ENCODE measurements at places on chromosomes 6 and 20.

GRCh38 chr6:89475634-89476033 is 42.7 kb downstream of the ANKRD6 start:
- no peak for DNase-seq

GRCh38 chr20:21053002-21053762 is 53.0 kb downstream of the LINC00237 start:
- DNase-seq, result no peak

GRCh38 chr20:63657260-63657936 is 714 bp upstream of the RTEL1 start:
- DNase-seq, result no peak

- no peak for DNase-seq
Measured at GRCh38 chr20:30286157-30286556, 971.3 kb upstream of the DEFB115 start.

GRCh38 chr20:33377366-33377765 is 24.0 kb downstream of the CDK5RAP1 start:
- no peak for DNase-seq

DNA sequence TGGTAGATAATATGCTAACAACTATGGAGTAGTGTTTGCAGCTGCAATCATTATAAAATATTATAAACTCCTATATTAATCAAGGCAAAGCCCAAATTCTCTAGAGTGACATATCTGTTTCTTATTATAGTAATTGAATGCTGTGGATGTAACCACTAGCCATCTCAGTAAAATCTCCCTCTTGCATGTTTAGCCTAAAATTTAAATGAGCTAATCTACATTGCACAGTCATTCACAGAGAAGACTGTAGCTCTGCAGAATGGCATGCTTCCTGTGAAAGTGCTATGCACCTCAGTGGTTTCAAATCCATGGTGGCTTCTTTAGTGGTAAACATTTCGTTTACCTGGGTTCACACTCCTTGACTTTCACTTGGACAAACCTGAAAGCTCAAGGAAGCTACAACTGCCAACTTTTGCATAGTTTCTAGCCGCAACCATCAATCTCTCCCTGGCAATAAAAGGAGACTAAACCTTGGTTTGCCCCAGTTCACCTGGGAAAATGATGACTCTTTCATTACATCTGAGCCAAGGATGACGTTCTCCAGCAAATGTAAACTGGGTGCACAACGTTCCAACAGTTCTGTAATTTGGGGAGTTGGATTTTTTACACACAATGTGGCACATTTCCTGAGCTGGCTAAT is 47.2 kb downstream of the FILIP1 start:
- DNase-seq, result no peak

DNA sequence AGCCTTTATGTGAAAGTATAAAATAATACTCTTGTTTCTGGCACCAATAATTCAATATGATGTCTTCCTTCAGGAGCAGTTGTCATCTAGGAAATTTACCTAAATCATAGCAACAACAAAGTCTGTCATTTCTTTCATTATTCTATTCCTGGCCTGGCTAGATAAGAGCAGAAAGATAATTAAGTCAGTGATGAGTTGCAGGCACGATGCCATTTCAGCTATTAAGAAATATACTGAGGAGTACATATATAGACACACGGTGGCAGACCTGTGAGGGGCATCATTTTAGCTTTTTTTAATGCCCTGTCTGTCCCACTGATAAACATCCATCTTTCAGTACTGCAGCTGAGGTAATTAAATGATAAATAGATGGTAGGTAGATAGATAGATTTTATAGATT is 756.1 kb upstream of the EPHA7 start:
- no peak for DNase-seq

DNA sequence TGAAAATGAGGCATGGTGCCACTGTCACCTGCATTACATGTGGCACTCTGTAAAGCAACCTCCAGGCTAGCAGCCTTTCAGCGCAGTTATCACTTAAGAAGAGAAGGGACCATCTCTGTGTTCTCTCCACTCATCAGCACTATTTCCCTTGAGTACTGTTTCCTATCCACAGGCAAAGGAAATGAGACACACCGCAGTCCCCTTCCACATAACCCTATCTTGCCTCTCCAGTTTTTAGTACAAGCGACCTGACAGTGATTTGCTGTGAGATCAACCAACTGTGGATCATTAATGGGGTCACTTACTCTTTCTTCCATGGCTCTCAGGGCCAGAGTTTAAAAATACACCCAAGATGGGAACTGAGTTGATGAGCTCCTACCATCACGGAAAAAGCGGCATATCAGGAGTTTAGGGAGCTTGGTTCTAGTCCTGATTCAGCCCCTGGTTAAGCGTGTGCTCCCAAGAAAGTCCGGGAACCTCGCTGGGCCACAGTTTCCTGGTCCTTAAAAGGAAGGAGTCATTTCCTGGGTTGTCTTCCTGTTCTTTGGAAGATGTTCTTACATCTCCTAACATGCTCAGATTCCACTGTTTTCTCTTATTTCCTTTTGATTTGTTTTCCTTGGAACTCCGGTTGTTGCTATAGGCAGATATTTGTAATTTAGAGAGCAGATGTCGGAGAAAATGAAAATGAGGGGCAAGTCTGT is 27.3 kb downstream of the PRDM1 start:
- no peak for DNase-seq

- no peak for DNase-seq
Measured at GRCh38 chr6:150466196-150466595, 97.4 kb downstream of the IYD start.

GRCh38 chr6:81331526-81331925 is 421.0 kb downstream of the TENT5A start:
- DNase-seq, result no peak

GRCh38 chr6:100906325-100906724 is 25.2 kb upstream of the ASCC3 start:
- no peak for DNase-seq

GRCh38 chr20:38599410-38599882 is 2.2 kb upstream of the ARHGAP40 start:
- no peak for DNase-seq

- no peak for DNase-seq
Measured at GRCh38 chr6:151796842-151797530, 10.5 kb upstream of the ESR1 start.

DNA sequence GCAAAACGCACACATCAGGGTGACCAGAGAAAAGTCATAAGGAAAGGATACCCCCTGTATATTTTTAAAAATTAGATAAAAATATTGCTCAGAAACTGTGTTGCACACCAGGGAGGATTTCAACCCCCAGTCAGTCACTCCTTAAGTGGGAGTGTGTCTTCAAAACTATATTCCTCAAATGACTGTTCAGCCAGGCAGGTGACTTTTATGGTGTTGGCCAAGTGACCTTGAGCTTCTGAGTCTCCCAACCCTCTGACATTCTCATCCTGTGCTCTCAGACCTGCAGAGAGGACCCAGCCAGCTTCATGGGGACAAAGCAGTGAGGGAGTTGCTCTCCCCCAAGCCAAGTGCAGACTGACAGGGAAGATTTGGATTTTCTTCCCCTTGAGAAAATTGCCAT is 311.9 kb upstream of the JARID2 start:
- no peak for DNase-seq

DNA sequence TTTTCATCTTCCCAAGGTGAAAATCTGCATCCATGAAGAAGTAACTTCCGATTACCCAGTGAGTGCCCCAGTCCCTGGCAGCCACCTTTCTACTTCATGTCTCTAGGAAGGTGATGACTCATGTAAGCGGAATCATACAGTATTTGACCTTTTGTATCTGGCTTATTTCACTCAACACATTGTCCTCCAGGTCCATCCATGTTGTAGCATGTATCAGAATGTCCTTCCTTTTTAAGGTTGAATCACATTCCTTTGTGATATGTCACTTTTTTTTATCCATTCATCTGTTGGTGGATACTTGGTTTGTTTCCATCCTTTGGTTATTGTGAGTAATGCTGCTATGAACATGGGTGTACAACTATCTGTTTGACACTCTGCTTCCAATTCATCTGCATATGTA is 176.3 kb upstream of the CDYL start:
- no peak for DNase-seq

DNA sequence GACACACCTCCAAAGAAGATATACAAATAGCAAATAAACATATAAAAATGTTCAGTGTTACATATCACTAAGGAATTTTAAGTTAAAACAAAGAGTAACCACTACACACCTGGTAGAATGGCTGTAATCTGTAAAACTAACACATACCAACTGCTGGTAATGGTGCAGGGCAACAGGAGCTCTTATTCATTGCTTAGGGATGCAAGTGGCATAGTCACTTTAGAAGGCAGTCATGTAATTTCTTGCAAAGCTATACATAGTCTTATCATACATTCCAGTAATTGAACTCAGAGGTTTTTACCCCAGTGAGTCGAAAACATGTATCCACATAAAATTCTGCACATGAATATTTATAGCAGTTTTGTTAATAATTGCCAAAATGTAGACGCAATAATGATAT is 906.8 kb upstream of the CITED2 start:
- no peak for DNase-seq

GRCh38 chr6:116012951-116013350 is 47.7 kb downstream of the FRK start:
- DNase-seq, result no peak

GRCh38 chr20:21372016-21372415 is 25.3 kb downstream of the NKX2-4 start:
- no peak for DNase-seq

- no peak for DNase-seq
Measured at GRCh38 chr6:49453221-49453620, 9.8 kb downstream of the MMUT start.

- DNase-seq, result no peak
Measured at GRCh38 chr6:89792881-89793280, 26.7 kb downstream of the MDN1 start.

DNA sequence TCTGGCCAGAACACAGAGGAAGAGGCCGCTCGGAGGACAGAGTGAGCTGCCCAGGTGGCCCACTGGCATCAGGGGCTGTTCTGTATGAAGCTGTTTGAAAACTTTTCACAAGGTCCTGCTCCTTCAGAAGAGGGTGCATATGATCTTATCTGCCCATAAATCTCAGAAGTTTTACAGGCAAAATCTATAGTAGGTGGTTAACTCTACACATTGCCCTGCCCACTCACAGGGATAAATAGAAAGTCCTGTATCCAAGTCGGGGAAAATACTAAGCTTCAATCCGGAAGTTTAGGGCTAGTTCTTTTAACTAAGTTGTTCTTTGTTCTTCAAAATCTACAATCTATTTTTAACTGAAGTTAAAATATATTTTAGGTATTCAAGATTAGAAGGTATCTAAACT is 233.7 kb downstream of the FOXA2 start:
- DNase-seq, result no peak

DNA sequence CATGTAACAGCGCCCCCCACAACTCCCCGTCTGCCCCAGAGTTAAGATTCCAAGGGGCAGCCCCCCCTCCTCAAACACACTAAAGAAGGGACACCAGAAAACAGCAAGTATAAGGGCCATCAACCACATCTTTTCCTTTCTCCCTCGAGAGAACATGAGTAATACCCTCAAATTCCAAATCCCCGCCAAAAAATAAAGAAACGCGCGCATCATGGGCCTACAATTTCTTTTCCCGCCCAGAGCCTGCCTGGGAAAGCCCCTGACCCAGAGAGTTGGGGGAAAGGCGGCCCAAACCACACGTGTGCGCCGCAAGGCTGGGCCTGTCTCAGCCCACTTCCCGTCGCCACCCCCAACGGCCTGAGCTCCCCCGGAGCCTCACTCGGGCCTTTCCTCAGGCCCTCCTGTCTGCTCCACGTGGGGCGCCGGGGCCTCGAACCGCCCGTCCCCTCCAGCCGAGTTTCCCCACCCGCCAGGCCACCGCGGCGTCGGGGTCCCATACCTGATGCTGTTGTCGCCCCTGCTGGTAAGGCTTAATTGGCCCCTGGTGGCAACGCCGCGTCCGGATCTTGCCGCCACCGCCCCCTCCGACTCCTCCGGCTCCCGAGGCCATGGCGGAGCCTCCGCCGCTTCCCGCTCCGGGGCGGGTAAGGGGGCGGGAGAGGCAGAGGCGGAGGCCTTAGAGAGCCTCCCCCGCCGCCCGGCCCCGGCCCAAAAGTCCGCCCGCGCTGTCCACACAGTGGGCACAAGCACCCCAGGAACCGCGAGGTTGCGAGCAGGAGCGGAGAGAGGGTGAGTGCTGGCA is 746 bp downstream of the NUP153 start:
- peak; percentile 80 for DNase-seq

GRCh38 chr6:11384531-11385309 is 152.3 kb upstream of the NEDD9 start:
- no peak for DNase-seq
